ENCODE measurements at places on chromosomes 5 and 9. TPM values are rescaled to one million over a fixed set of nuclear protein-coding genes. Genes with fewer than 3 reads are reported as not detected.
A peak's percentile ranks its signal among the peaks of the same experiment; 100 is the strongest.

The DIRAS2 gene
- 0.14 TPM for total RNA-seq

The IL3 gene
- not detected for total RNA-seq

The CCL27 gene
- not detected for total RNA-seq

The P4HA2 gene
- total RNA-seq = 85.2 TPM

The GPR151 gene
- total RNA-seq = not detected

The LHX3 gene
- 0.20 TPM for total RNA-seq

The ZBTB26 gene
- total RNA-seq = 4.6 TPM

The CDH12 gene
- total RNA-seq = not detected

The AIF1L gene
- 11.5 TPM for total RNA-seq

The RAD17 gene
- total RNA-seq = 27.2 TPM

The SGCD gene
- 2.4 TPM for total RNA-seq

DNA sequence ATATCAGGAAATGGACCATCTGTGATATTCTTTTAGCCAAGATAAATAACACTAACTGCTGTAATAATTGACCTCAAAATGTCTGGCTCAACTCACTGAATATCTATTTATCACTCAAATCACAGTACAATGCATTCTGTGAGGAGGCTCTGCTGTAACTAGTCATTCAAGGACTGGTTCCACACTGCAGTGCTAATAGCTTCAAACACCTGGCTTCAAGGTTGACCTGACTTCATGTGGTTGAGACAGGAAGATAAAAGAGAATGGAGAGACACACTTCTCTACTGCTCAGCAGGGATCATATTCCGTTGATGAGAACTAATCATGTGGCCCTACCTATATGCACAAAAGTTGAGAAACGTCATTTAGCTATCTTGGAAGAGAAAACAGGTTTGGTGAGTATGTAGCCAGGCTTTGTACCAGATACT is 3.4 kb upstream of the RHOBTB3 start:
- no peak overlapping the region for H3K27ac ChIP-seq
- H3K27me3 ChIP-seq = no peaks in the 10 kb centered on the region
- peaks cover 4% of the 10 kb centered on the region for H3K4me1 ChIP-seq
- no peak for DNase-seq
- no peaks in the 10 kb centered on the region for H3K36me3 ChIP-seq

DNA sequence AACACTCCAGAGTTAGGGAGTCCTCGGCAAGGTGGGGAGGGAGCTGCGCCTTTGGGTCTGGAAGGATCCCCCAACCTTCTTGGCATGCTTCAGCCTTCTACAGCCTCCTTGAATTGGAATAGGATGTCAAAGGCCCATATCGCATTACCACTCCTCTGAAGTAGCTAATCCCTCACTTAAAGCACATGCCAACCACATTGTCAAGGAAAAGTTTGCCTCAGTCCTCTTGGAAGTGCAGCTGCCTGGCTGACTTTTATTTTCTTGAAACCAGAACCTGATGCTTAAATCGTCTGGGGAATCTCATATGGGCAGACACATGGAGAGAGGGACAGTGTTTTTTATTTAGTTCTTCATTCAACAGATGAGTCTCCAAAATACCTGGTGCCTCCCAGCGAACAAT is 14.5 kb downstream of the CXCL14 start:
- no peaks in the 10 kb centered on the region for H3K27me3 ChIP-seq

- peaks cover 4% of the 10 kb centered on the region for H3K4me1 ChIP-seq
- H3K4me3 ChIP-seq = peak overlapping the region; percentile 66
- peak overlapping the region; percentile 93 for H3K27ac ChIP-seq
- peak; percentile 79 for DNase-seq
- no peaks in the 10 kb centered on the region for H3K36me3 ChIP-seq
- H3K27me3 ChIP-seq = no peaks in the 10 kb centered on the region
Observed at GRCh38 chr5:123035360-123035917, 1.1 kb downstream of the PPIC start.

- DNase-seq = no peak
- H3K27ac ChIP-seq = no peak overlapping the region
- H3K4me1 ChIP-seq = peaks cover 17% of the 10 kb centered on the region
- H3K4me3 ChIP-seq = no peak overlapping the region
- H3K27me3 ChIP-seq = no peaks in the 10 kb centered on the region
- H3K36me3 ChIP-seq = no peaks in the 10 kb centered on the region
Observed at GRCh38 chr9:27367921-27368315, 71.0 kb upstream of the EQTN start.

DNA sequence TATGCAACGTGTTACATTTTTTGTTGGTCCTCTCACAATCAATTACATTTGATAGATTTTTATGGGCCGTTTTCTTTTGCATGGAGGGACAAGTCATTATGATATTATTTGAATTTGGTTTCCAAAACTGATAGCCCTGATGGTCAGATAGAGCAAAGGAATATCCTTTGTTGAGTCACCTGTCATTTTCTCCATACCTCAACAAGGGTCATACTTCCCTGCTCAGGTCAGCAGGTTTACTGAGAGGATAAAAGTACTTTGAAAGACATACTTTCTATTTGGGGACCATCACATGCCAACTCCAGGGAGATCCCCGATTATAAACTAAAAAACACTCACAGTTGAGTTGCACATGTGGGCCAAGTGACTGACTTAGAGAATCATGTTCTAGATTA is 132.9 kb downstream of the SUSD1 start:
- H3K27ac ChIP-seq = no peak overlapping the region
- H3K36me3 ChIP-seq = peaks cover 6% of the 10 kb centered on the region
- no peak for DNase-seq

GRCh38 chr5:137316346-137316736 is 182.8 kb downstream of the SPOCK1 start:
- H3K4me1 ChIP-seq = no peaks in the 10 kb centered on the region
- H3K27ac ChIP-seq = no peak overlapping the region
- H3K27me3 ChIP-seq = no peaks in the 10 kb centered on the region
- H3K4me3 ChIP-seq = no peak overlapping the region
- no peak for DNase-seq
- no peaks in the 10 kb centered on the region for H3K36me3 ChIP-seq

GRCh38 chr5:98904780-98905179 is 24.0 kb downstream of the CHD1 start:
- no peaks in the 10 kb centered on the region for H3K27me3 ChIP-seq
- H3K36me3 ChIP-seq = peaks cover 21% of the 10 kb centered on the region
- no peak for DNase-seq

DNA sequence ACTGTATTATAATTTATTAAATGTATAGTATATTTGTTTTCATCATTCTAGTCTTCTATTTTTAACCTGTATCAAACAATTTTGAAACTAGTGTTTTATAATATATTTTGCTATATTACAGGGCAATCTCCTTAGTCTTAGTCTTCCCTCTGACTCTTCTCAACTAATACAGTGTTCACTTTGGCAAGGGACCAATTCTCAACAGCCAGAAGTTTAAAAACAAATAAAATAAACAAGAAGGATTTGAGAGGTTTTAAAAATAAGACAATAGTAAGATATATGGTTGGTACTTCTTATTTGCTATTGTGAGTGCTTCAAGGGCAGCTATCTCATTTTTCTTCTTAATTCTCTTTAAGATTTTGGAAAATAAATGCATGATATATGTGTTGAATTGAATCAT is 167.2 kb downstream of the RAB3C start:
- no peak overlapping the region for H3K4me3 ChIP-seq
- no peak overlapping the region for H3K27ac ChIP-seq
- DNase-seq = no peak
- no peaks in the 10 kb centered on the region for H3K4me1 ChIP-seq

DNA sequence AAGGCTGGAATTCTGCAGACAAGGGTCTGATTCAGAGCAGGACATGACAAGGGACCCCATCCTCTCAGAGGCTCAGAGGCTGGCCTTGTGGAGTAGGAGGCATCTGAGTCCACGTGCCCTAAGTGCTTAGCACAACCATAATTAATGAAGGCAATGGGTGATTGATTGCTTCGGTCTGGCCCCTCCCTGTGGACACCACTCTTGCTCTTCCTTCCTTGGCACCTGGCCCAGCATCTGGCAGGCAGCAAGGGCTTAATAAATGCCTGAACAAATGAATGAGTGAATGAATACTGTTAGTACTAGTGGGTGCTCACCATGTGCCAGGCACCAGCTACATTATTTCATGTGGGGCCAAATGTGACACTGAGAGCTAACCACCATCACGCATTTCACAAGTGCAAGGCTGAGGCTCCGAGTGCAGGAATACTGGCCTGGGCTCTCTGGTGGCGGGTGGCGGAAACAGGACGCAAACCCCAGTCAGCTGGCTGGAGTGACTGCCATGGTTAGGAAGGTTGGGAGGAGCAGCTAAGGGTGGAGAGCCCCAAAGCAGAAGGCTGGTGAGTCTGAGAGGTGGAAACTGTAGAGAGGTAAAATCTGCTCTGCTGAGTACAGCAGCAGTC is 53.6 kb downstream of the ASS1 start:
- H3K4me1 ChIP-seq = no peaks in the 10 kb centered on the region
- H3K36me3 ChIP-seq = peaks cover 13% of the 10 kb centered on the region
- no peaks in the 10 kb centered on the region for H3K27me3 ChIP-seq
- DNase-seq = no peak

DNA sequence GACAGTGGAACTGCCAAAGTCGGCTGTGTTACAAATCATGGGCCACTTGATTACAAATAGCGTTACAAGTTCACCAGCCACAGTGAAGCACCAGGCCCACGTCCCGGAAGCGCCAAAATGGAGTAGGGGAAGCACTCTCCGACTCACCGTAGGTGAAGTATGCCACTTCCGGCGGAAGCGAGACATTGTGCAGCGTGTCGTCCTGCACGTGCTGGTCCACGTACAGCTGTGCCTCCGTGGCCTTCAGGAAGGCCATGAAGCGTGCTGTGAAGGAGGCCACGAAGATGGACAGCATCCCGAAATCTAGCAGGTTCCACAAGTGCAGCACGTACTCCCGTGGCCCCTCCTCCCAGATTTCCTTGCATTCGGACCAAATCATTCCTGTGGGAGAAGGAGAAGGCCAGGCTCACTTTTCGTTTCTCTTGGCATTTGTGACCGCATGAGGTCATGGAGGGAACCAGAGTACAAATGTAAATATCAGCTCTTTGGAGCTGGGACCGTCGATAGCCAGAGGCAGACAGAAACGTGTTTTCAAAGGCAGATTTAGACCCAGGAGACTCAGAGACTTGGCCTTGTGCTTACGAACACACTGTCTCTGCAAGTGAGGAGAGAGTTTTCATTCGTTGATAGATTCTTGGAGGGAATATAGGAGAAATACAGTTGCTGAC is 58.7 kb upstream of the SMIM32 start:
- H3K4me3 ChIP-seq = no peak overlapping the region
- no peaks in the 10 kb centered on the region for H3K36me3 ChIP-seq
- H3K27ac ChIP-seq = no peak overlapping the region
- H3K27me3 ChIP-seq = no peaks in the 10 kb centered on the region

DNA sequence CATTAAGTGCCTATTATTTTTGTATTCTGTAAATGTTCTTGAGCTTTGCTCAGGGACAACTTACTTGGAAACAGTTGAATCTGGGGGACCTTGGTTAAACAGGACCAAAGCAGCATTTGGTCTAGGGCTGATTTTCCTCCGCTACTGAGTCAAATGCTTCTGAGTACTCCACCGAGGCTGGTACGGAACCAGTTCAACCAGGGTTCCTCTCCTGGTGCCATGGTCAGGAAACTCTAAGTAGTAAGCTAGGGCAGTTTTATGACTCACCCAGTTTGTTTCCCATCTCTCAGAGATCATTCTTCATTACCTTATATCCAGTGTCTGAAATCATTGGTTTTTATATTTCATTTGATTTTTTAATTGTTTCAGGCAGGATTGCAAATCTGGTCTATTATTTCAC is 111.9 kb upstream of the TNFAIP8 start:
- no peak overlapping the region for H3K27ac ChIP-seq
- H3K27me3 ChIP-seq = no peaks in the 10 kb centered on the region
- no peaks in the 10 kb centered on the region for H3K36me3 ChIP-seq

DNA sequence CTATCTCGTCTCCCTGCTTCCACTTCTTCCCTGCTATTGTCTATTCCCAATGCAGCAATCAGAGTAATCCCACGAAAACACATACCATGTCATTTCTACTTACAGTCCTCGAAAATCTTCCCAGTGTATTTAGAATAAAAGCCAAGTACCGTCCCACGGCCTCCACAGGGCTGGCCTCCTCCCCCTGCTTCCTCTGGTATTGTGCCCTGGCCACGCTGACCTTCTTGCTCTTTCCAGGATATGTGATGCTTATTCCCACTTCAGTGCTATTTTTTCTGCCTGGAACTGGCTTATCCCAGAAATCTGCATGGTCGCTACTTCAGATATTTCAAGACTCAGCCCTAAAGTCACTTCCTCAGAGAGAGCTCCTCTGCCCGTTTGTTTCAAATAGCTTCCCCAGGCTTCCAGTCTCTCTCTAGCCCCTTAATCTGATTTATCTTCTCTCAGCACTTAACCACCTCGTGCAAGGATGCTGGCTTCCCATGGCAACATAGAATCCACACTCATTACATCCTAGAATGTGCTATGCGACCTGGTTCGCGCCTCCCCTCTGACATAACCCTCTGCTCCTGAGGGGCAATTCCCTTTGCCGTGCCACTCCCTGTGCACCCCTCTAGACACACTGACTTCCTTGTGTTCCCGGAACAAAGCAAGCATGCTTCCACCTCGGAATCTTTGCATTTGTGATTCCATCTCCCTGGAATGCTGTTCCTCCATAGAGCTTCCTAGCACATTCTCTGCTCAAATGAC is 365.9 kb downstream of the ZSWIM6 start:
- no peak overlapping the region for H3K4me3 ChIP-seq
- H3K27me3 ChIP-seq = no peaks in the 10 kb centered on the region
- H3K36me3 ChIP-seq = no peaks in the 10 kb centered on the region
- no peak overlapping the region for H3K27ac ChIP-seq

- peaks cover 23% of the 10 kb centered on the region for H3K4me1 ChIP-seq
- no peaks in the 10 kb centered on the region for H3K36me3 ChIP-seq
- no peaks in the 10 kb centered on the region for H3K27me3 ChIP-seq
Observed at GRCh38 chr9:35792024-35792813, 828 bp downstream of the NPR2 start.

DNA sequence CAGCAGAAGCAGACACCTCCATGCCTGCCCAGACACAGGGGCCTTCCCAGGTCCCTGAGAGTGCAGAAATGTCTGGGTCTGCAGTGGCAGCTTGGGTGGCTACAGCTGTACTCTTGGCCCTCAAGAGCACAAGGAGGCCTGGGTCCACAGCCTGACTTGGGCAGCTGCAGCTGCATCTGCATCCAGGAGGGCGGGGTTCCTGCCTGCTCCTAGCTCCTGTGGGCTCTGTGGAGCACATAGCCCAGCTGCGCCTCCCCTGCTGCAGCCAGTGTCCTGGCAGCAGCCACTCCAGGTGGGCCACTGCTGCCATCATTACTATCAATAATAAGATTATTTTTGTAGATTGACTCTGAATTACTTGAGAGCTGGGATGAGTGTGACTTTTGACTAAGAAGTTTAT is 162.0 kb upstream of the PTCH1 start:
- DNase-seq = no peak
- no peaks in the 10 kb centered on the region for H3K4me1 ChIP-seq
- H3K27ac ChIP-seq = no peak overlapping the region

DNA sequence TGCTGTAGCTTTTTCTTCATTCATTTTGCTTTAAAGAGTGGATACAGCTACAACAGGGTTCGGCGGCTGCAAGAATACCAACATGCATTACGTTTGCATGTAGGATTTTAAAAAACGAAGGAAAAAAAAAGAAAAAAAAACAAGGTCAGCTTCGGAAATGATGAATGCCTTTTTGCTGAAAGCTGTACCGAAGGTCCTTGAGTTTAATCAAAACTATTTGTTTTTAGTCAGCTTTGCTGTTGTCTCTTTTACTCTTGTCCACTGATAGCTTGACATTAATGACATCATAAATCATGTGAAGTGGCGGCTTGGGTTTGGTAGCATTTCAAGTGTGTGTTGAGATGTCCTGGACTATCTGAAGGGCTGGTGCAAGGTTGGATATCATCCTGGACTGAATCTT is 779.1 kb downstream of the NR2F1-AS1 start:
- no peaks in the 10 kb centered on the region for H3K4me1 ChIP-seq
- no peak for DNase-seq
- H3K27me3 ChIP-seq = no peaks in the 10 kb centered on the region
- H3K27ac ChIP-seq = no peak overlapping the region

- H3K27ac ChIP-seq = peak overlapping the region; percentile 20
- no peak for DNase-seq
- peak overlapping the region; percentile 90 for H3K4me3 ChIP-seq
- H3K4me1 ChIP-seq = peaks cover 33% of the 10 kb centered on the region
Observed at GRCh38 chr9:36194326-36195000, 3.7 kb downstream of the CLTA start.

All from upper lobe of left lung (tissue), 6 donors.